NCI-H69 (cell line): ENCODE measurements at places on chromosomes 1 and 21.

DNA sequence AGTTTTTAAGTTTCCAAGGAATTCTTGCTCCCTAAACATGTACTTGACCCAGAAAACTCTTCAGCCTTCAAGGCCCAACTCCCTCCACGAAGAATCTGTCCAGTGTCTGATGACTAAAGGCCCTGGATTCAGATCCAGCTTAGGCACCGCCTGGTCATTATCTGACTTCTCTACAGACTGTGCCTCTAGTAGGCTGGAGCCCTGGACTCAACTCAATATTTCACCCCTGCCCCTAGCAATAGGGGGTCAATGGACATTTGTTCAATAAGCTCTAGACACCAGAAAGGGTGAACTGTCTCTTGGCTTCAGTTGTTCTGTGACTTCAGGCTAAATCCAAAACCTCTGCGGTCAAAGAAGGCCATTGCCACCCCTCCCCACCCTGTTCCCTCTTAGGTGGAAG lies 34.5 kb downstream of the NUAK2 start:
- no peak for DNase-seq

DNA sequence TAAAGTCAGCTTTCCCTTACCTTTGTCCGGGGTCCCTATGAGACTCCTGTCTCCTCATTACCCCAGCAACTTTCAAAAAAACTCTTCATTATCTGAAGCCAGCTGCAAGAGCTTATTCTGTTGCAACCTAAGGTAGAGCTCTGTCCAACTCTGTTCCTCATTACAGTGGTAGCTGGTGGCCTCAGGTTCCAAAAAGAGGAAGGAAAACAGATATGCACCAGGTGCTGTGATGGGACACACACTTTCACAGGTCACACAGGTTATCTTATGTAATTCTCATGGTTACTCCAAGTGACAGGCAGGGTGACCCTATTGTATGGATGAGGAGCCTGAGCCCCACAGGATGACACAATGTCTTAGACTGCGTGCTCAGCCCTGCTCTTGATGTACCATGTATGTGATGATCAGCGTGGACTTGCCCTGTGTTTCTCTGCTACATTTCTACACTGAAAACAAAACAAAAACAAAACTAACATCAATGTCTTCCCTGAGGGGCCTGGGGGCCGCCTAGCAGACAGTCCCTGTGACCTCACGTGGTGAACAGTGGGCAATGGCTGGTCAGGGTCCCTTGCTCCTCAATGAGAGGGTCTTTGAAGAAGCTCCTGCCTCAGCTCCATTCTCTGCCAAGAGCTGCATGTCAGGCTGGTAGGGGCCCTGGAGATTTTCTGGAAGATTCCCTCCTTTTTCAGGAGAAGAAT lies 9.7 kb upstream of the TENT5C start:
- no peak for DNase-seq

DNA sequence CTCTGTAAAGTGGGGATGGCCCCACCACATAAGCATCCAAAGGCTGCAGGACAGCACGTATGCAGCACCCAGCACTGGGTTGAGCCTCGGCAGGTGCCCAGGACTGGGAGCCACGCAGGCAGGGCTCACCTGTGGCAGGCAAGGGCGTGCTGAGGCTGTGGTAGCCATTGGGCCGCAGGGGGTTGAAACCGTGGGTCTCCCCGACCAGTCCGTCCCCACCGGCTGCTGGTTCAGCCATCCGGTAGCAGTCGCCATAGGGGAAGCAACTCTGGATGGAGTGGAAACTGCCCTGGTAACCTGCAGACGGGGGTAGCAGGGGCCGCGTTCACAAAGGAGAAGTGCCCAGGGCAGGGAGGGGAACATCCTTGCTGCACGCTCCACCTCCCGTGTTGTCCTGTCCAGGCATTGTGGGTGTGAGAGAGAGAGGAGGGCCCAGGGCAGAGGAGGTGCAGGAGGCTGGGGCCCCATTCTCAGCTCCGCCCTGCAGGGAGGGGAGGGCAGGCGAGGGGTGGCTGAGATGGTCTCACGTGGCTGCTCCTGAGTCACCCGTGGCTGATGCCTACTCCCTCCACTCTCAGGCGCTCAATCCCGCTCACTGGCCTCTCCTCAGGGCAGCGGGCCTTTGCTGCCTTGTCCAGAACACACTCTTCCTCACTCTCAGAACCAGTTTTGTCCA lies 49.9 kb downstream of the DMRTB1 start:
- DNase-seq, result no peak

DNA sequence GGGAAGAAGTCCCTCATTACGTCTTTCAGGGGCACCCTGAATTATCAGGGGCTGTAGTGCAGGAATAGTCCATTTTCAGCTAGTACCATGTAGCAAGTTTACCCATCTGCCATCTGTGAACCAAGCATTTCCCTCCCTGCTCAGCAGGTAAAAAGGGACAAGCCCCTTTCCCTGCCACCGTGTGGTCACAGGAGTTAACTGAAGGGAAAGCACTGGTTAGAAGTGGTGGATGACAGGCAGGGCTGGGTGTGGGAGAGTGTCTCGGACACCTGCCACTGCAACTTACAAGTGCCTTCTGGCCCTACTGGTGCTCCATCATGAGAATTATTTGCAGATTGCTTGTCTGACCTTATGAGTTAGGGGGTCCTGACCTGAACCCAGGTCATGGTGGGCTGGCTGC lies 32.0 kb upstream of the IGSF5 start:
- DNase-seq, result peak; percentile 60

- no peak for DNase-seq
Observed at GRCh38 chr1:113096493-113096892, 23.5 kb downstream of the LRIG2 start.

- peak; percentile 32 for DNase-seq
Observed at GRCh38 chr1:106962591-106962990, 93.9 kb upstream of the PRMT6 start.

DNA sequence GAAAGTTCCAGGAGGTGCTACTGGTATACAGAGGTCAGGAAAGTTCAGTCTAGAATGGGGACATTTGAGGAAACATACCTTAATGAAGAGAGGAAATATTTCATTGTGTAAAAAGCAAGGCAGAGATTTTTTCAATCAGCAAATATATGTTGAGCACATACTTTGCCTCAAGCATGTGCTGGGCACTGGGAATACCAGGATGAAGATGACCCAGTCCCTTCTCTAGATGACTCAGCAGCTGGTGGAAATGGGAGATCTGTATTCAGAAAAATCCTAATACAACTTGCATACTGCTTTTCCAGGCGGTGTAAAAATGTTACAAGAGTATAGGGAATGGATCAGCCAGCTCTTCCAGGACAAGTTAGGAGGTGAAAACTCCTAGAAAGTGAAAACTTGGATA lies 229.3 kb downstream of the FGGY start:
- no peak for DNase-seq
